ENCODE measurements at places on chromosomes 1 and 21.

GRCh38 chr1:54290506-54291184, 90.7 kb downstream of the MRPL37 start:
- H3K36me3 ChIP-seq: no peaks in the 10 kb centered on the region
- DNase-seq: no peak
- H3K4me3 ChIP-seq: no peak overlapping the region
- no peaks in the 10 kb centered on the region for H3K27me3 ChIP-seq

DNA sequence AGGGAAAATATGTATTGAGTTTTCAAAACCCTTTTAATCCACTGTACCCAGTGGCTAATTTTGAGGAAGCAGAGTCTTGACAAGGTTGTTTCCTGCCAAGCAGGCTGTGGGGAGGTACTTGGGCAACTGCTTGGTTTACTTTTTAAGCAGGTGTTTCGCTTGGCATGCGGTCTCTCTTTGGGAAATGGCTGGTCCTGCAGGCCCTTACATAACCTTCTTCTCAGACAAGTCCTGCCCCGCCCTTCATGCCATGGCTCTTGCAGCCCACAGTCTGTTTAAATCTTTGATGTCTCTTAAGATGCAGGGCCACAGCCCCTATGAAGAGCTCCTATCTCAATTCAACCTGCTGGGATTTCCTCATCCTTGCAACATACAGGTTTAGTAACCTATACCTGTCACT, 36.0 kb upstream of the ABCD3 start:
- no peaks in the 10 kb centered on the region for H3K36me3 ChIP-seq
- no peak overlapping the region for H3K27ac ChIP-seq
- no peaks in the 10 kb centered on the region for H3K27me3 ChIP-seq
- H3K4me1 ChIP-seq: no peaks in the 10 kb centered on the region
- DNase-seq: no peak

GRCh38 chr21:43919871-43920801, 55.1 kb downstream of the AGPAT3 start:
- no peak for DNase-seq
- no peaks in the 10 kb centered on the region for H3K36me3 ChIP-seq
- H3K27ac ChIP-seq: no peak overlapping the region
- H3K4me1 ChIP-seq: peaks cover 5% of the 10 kb centered on the region

DNA sequence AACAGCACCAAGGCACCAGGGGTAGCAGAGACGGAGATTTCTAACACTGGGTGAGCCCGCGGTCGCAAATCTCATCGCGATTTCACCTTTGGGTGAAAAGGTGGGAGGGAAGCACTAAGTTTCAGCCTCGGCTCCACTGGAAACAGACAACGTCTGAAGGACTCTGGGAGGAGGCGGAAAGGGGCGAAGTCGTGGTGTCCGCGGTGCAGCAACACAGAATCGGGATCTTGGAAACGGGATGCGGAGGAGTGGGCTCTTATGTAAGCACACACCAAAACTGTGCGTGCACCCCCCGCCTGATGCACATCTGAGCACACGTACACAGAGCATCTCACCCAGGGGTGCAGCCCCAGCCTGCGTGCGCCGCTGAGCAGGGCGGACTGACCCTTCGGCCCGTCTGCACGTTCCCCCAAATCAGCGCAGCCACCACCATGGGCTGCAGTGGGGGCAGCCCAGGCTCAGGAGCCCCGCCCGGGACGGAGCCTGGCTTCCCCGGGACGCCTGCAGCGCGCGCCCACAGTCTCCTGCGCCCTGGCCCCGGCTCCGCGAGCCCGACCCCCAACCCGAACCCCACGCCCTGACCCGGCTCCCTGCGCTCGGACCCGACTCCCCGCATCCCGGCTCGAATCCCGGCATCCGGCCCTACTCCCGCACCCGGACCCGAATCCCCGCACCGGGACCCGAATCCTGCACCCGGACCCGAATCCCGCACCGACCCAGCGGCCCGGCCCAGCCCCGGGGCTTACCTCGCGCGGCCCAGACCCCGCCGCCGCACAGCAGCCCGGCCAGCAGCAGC, 670 bp downstream of the CLSTN1 start:
- peaks cover 6% of the 10 kb centered on the region for H3K27me3 ChIP-seq
- peaks cover 7% of the 10 kb centered on the region for H3K4me1 ChIP-seq
- H3K36me3 ChIP-seq: no peaks in the 10 kb centered on the region
- no peak overlapping the region for H3K27ac ChIP-seq
- H3K4me3 ChIP-seq: peak overlapping the region; percentile 91
- no peak for DNase-seq

DNA sequence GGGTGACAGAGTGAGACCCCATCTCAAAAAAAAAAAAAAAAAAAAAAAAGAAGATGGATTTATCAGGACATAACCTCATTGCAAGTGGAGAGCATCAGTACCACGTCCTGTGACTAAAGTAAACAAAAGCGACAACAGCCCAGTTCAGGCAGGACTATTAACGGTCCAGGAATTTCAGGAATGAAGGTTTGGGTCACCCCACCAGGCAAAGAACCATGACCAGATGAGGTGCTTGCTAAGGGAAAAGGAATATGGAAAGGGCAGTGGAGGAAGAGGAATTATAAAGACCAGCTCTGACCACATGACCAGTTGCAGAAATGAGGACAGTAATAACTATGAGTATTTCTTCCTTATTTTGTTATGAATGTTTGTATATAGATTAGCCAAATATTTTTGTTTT, 35.4 kb upstream of the EIF4G3 start:
- H3K4me1 ChIP-seq: 0 out of 2 replicates have a peak, but pooled peaks cover 1% of the 10 kb centered on the region
- H3K27me3 ChIP-seq: no peaks in the 10 kb centered on the region
- DNase-seq: no peak
- H3K36me3 ChIP-seq: no peaks in the 10 kb centered on the region
- no peak overlapping the region for H3K4me3 ChIP-seq
- H3K27ac ChIP-seq: no peak overlapping the region

DNA sequence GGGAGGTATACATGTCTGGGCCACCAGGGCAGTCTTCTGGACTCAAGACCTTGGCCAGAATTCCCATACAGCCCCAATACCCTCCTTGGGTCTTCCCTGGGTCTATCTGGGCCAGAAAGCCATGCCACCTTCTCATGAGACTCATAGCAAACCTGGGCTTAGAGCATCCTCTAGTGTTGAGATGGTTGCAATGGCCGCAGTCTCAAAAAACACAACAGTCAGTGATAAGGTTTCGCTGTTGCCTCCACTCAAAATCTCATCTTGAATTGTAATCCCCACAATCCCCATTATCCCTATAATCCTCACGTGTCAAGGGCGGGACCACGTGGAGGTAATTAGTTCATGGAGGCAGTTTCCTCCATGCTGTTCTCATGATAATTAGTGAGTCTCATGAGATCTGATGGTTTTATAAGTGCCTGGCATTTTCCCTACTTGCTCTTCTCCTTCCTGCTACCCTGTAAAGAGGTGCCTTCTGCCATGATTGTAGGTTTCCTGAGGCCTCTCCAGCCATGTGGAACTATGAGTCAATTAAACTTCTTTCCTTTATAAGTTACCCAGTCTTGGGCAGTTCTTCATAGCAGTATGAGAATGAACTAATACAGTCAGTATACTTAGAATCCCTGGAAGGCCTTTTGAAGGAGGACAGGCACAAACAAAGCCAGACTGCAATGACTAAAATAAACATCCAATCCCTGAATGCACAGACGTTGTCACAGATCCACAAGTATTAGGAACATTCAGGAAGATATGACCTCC, 77.0 kb downstream of the CTH start:
- no peaks in the 10 kb centered on the region for H3K36me3 ChIP-seq
- H3K27me3 ChIP-seq: no peaks in the 10 kb centered on the region
- no peak overlapping the region for H3K27ac ChIP-seq
- H3K4me1 ChIP-seq: no peaks in the 10 kb centered on the region
- H3K4me3 ChIP-seq: no peak overlapping the region

DNA sequence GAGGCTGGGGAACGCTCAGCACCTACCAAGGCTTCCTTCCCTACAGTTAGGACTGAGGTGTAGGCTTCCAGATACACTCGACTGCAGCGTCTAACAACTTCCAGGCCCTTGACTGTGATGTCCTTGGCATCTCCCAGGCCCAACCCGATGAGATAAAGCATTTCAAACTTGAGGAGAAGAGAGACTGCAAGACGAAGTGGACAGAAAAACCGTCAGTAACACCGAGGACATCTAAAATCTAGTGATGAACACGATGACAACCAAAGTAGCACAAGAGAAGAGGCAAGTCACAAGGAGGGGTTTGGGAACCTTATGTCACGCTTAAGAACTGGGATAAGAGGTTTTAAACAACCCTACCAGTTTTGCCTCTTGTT, 314 bp downstream of the DPH5 start:
- no peaks in the 10 kb centered on the region for H3K36me3 ChIP-seq
- H3K27me3 ChIP-seq: no peaks in the 10 kb centered on the region
- no peaks in the 10 kb centered on the region for H3K4me1 ChIP-seq
- no peak for DNase-seq
- H3K4me3 ChIP-seq: peak overlapping the region; percentile 60
- no peak overlapping the region for H3K27ac ChIP-seq

Measured in iPS DF 6.9 (cell line).